T1000 (cell line): ENCODE measurements at places on chromosomes 4 and X.

- DNase-seq: no peak
These were observed 220.3 kb upstream of the TENM3 start for GRCh38 chr4:182022909-182023308.

DNA sequence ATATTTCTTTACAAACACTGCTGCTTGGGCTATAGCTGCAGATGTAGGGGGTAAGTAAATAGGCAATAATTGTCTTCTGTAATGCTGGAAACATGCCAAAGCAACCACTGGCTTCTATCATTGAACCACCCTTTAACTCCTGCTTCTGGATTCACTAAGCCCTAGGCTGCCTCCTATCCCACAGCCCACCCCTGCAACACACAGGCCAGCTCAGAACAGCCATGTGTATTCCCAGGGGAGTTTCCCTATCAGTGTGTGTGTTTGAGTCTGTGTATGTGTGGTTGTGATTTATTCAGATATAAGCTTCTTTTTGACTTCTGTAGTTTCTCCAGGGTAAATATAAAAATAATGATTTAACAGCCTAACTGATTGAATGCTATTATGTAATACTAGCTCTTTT is 291.3 kb downstream of the PCDH10 start:
- no peak for DNase-seq

GRCh38 chr4:157244348-157244747 is 23.8 kb downstream of the GRIA2 start:
- DNase-seq: no peak

- DNase-seq: no peak
These were observed 40.9 kb upstream of the HMX1 start for GRCh38 chr4:8912506-8912905.

DNA sequence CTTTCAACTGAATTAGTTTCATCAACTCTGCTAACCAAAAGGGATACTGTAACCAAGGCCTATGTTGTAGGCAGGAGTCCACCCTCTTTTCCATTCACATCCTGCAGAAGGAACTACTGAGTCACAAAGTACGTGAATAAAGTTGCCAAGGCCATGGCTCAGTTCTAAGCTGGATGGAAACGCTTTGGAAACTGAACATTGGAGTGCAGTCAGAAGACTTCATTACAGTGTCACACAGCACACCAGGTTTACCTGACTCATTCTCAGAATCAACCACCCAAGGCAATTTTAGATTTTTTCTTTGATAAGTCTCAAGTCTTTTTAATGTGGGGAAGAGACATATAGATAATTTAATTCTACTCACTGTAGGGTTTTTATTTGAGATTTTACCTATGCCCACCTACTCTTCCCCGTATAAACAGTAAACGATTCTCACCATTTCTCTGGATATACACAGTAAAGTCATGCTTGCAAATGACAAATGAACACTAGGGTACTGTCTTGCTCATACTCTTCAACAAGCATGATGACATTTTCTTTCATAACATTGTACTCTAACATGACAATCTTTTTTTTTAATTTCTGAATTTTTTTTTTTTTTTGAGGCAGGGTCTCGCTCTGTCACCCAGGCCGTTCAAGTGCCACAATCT is 58.9 kb upstream of the RBM47 start:
- no peak for DNase-seq

- DNase-seq: no peak
These were observed 644.1 kb downstream of the MID1IP1 start for GRCh38 chrX:39445336-39445735.

DNA sequence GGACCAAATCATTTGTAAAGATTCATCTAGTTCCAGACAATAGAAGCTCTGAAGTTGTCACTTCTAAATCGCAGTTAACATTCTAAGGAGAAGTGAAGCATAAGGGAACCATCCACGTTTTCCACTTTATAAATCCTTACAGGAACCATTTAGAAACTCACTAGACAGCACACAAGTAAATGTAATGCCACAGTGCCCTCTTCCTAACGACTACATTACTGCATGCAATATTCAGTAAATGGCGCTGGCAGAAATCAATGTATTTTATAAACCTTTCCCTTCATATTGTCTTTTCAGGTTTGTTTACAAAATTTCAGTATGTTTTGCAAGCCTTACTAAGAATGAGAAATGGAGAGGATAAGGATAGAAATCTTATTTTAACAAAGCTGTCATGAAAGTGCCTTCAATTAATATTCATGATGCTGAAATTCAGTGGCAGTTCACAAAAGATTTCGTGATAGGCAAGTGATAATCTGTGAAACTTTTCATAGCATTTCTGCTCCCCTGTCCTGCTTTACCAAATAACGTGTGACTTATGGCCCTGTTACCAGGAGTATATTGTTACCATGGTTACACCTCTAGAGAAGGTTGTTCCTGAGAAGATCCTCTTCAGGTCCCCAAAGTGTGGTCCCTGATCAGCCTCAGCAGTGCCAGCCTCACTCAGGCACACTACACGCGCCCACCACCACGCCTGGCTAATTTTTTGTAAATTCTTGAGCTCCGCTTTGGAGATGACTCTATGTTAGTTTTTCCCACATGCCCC is 54.2 kb downstream of the TMA16 start:
- no peak for DNase-seq

DNA sequence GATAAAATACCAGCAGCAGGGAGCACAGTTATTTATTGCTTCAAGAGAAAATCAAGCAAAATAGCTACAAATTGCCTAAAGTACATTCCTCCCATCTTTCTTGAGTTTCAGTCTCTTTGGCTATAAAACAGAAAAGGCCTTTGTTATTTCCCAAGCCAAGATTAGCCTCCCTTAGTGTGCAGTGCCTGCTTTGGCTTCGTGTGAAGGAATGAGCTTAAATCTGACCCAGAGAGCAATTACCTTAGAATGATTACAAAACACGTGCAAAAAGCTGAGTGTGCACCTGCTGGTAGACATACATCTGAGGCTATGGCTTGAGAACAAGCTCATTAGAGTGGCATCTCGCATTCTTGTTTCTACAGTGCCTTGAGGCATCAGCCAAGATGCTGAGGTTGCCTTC is 250.8 kb downstream of the C4orf33 start:
- no peak for DNase-seq

GRCh38 chrX:74922922-74923543 is 2.2 kb downstream of the NEXMIF start:
- no peak for DNase-seq
